A172 (cell line): ENCODE measurements at places on chromosomes 11 and 22. TPM values are rescaled to one million over a fixed set of nuclear protein-coding genes. Genes with fewer than 3 reads are reported as not detected.

The SEC14L6 gene
- total RNA-seq = not detected in 2 replicates

The FXYD2 gene
- not detected in 2 replicates for total RNA-seq

- DNase-seq = no peak
Measured at GRCh38 chr22:33013531-33014162, 44.5 kb downstream of the SYN3 start.

DNA sequence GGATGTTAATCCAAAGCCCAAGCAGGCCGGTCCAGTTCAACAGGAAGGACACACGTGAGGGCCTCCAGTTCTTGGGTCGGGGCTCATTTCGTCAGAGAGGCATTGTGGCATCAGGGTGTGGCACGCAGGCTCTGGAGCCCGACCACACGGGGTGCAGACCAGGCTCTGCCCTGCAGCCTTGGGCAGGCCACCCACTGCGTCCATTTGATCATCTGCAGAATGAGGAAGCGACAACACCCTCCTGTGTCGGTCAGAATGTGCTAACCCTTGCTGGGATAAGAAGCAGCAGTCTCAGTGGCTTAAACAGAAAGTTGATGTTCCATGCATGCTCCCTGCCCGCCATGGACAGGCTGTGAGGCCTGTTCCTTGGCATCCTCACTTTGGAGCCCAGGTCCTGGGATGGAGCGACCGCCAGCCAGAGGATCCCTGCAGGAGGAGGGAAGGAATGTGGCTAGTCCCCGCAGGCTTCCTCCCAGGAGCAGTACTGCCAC is 10.8 kb downstream of the RIBC2 start:
- DNase-seq = no peak

- DNase-seq = peak; percentile 52
Measured at GRCh38 chr11:9214765-9215164, 50.4 kb downstream of the DENND5A start.

GRCh38 chr22:47176573-47177333 is 414.3 kb downstream of the TBC1D22A start:
- DNase-seq = no peak

DNA sequence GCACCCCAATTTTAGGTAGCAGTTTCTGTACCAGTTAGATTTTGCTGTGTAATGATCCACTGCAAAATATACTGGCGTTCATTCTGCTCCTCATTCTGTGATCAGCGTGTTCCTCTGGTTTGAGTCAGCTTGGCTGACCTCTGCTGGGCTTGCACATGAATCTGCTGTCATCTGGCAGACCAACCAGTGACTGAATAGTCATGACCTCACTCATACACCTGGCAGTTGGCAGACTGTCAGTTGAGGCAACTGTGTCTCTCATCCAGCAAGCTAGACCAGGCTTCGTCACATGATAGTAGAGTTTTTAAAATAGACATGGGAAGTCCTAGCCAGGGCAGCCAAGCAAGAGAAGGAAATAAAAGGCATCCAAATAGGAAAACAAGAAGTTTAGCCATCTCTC is 316.3 kb upstream of the LARGE1 start:
- DNase-seq = no peak

DNA sequence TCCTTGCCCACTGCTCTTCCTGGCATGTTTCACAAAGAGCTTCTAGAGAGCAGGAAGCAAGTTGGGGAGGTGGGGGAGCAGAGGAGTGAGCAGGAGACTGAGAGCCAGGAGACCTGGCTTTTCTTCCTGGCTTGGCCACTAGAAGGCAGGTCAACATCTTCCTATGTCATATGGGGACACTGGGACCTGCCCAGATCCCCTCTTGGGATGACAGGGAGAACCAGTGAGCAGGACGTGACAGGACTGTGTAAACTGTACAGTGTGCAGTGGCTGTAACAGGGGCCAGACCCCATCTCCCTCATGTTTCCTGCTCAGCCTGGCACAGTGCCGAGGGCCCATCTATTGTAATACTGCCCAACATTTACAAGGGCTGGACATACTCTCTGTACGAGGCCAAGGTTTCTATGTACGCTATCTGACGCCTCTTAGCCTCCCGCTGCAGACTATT is 29.4 kb downstream of the GDPD5 start:
- DNase-seq = peak; percentile 42

DNA sequence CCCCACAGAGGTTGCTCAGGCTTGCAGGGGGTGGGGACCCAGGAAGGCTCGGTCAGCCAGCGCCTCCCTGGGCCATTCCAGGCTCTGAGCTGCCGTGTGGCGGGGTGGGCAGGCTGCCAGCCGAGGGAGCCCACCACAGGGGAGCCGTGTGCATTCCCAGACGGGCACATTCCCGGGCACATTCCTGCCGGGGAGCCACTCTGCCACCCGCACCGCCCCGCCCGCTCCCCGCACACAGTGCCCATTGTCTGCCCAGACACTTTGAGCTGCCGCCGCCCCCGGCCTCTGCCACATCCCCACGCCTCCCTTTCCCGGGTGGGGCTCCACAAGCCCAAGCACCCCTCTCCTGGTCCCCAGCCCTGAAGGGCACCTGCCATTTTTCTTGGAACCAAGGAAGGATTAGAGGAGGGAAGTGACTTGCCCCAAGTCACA is 27.4 kb downstream of the RPL3 start:
- no peak for DNase-seq

DNA sequence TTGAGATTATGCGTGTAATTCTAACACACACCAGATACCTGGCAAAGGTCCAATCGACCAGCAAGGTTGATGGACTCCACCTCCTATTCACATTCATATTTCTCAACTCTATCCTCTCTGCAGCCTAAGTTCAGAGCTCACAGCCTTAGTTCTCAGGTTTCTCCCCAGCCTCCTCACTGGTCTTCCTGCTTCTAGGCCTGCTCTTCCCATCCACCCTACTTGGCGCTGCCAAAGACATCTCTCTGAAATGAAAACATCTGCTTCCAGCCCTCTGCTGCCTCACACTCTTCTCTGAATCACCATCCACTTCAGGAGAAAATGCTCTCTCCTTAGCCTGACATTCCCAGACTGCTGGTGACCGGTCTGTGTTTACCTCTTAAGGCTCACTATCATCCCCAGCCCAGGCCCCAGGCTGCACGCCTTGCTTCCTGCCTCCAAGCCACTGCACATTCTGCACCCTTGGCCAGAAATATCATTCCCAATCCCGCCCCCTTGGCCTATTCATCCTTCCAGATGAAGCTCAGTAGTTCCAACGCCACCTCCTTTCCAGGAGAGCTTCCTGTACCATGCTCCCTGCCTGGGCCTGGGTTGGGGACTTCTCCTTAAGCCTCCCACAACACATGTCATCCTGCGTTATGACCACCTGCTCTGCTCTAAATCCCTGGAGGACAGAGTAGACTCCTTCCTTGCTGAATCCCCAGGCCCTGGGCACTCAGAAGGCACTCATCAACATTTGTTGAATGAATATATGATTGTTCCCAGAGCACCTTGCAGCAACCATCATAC is 3.5 kb downstream of the ARRB1 start:
- DNase-seq = peak; percentile 80
